ENCODE measurements at places on chromosomes 7 and 10. TPM values are rescaled to one million over a fixed set of nuclear protein-coding genes. Genes with fewer than 3 reads are reported as not detected.

Gene SYT15B
- not detected for total RNA-seq

Gene HACD1
- total RNA-seq = 18.2 TPM

Gene FAM24B
- total RNA-seq = 4.1 TPM

Gene ACTR3C
- total RNA-seq = under 0.01 TPM

Gene GPR26
- total RNA-seq = not detected

Gene SPDYE8
- total RNA-seq = not detected
